ENCODE measurements at places on chromosomes 7 and 10. TPM values are rescaled to one million over a fixed set of nuclear protein-coding genes. Genes with fewer than 3 reads are reported as not detected.

DNA sequence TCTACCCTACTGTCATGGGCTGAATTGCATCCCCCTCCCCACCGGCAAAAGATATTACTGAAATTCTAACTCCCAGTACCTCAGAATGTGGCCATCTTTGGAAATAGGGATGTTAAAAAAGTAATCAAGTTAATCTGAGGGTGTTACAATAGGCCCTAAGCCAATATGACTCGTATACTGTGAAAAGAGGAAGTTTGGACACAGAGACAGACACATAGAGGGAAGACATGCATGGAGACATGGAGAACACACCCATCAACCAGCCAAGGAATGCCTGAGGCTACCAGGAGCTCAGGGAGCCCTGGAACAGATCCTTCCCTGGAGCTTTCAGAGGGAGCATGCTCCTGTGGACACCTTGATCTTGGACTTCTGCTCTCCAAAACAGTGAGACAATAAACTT, 138.2 kb upstream of the ADO start:
- no peak for DNase-seq

- DNase-seq = no peak
These were observed 576.4 kb downstream of the REEP3 start for GRCh38 chr10:64097391-64098122.

DNA sequence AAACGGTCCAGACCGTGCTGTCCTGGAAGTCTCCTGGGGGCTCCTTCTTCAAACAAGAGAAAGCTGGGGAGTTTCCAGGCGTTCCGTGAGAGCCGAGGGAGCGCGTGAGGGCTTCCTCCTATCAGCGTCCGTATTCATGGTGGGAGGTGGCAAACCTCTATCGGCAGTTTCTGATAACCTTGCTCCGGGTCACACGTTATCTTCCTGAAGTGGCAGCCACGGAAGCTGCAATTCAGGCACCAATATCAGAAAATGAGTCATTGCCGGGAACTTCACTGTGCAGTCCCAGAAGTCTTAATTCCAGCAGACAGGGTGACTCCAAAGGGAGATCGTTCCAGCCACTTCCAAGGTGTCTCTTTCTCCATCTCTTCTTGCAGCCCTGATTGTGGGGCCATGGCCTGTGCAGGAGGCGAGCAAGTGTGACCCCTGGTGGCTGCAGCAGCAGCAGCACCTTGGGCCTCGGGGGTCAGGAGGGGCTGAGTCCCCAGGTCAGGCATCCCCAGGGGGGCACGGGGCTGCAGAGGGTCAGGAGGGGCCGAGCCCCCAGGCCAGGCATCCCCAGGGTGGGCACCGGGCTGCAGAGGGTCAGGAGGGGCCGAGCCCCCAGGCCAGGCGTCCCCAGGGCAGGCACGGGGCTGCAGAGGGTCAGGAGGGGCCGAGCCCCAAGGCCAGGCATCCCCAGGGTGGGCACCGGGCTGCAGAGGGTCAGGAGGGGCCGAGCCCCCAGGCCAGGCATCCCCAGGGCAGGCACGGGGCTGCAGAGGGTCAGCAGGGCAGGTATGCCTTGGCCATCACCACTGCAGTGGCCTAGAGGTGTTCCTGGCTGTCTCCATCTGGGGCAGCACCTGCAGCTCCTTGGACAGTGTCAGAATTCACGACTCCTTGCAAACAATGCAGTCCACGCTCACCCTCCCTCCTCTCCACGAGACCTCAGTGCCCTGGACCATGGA, 538.7 kb downstream of the DNAJB6 start:
- DNase-seq = no peak

USP54 gene
- total RNA-seq = 16.9 TPM

DNA sequence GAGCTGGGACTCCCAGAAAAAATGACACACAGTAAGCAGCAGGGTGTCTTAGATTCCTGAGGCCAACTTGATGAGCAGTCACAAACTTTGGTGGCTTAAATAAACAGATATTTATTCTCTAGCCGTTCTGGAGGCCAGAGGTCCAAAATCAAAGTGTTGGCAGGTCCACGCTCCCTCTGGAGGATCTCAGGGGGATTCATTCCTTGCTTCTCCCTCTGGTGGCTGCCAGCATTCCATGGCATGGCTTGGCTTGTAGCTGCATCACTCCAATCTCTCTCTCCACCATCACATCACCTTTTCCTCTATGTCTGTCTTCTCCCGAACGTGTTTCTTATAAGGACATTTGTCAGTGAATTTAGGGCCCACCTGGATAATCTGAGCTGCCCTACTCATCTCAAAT, 98.4 kb downstream of the OSBPL3 start:
- no peak for DNase-seq

GRCh38 chr7:99446096-99446495, 7.4 kb downstream of the CPSF4 start:
- no peak for DNase-seq

RADIL gene
- 4.1 TPM for total RNA-seq

- DNase-seq = no peak
These were observed 913 bp upstream of the IFIT5 start for GRCh38 chr10:89413398-89413912.

CCZ1B gene
- total RNA-seq = 24.9 TPM

- no peak for DNase-seq
These were observed 45.6 kb downstream of the PDIA4 start for GRCh38 chr7:148982654-148983199.

GRCh38 chr7:80047856-80048459, 86.7 kb upstream of the GNAI1 start:
- no peak for DNase-seq

DNA sequence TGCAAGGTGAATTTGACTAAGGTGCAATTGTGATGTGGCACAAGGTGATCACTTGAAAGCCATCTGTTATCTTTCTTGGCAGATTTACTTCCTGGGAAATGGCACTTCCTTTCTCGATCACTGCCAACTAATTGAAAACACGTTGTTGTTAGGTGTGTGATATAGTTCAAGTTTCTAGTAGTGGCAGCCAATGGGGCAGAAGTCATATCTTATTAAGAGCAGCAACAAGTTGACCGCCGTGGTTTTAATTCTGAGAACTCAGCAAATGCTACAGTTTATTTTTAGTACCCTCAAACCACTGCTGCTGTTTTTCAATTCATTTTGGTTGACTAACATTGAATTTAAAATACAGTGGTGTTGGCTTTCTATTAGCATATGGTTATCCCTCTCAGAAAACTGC, 1.6 kb downstream of the CHN2 start:
- DNase-seq = no peak

DNA sequence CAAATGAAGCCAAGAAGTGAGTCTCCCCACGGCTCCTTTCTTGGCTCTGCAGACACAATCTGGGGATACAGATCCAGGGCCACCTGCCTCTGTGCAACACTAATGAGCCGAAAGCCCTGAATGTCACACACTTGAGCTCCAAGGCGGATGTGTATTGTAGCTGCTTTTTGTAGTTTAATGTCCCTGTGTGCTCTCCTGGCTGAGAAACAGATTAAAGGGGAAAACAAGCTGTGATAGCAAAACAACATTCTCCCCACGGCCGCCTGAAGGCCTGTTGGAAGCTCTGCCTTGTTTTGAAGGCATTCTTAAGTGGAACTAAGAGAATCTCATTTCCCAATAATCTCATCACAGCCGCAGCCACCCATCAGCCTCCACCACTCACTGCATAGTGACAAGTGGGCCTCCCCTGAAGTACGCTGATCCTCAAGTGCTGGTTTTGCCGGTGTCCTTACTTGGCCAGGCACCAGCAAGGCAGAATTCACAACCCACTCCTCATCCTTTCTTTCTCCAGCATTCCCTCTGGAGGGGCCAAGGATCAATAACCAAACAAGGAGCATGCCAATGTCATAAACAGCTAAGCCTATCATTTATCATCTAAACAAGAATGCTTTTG, 44.4 kb upstream of the AMPH start:
- no peak for DNase-seq

DNA sequence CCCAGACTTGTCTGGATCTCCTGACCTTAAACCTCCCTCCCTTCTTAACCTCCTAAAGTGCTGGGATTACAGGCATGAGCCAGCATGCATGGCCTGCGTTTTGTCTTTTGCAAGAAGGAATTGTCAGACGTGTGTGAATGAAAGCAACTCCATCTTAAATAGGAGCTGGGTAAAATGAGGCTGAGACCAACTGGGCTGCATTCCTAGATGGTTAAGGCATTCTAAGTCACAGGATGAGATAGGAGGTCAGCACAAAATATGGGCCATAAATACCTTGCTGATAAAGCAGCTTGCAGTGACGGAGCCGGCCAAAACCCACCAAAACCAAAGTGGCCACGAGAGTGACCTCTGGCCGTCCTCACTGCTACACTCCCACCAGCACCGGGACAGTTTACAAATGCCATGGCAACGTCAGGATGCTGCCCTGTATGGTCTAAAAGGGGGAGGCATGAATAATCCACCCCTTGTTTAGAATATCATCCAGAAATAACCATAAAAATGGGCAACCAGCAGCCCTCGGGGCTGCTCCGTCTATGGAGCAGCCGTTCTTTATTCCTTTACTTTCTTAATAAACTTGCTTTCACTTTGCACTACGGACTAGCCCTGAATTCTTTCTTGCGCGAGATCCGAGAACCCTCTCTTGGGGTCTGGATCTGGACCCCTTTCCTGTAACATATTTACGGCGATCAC, 41.2 kb upstream of the SDK1 start:
- no peak for DNase-seq

- DNase-seq = no peak
These were observed 90.5 kb downstream of the TWIST1 start for GRCh38 chr7:19026888-19027287.

All from heart right ventricle (tissue), 16 donors.